ENCODE measurements at places on chromosomes 16 and 17.
A peak's percentile ranks its signal among the peaks of the same experiment; 100 is the strongest.

GRCh38 chr17:67041531-67041930 lies 2.8 kb upstream of the CACNG1 start:
- no peak for DNase-seq

DNA sequence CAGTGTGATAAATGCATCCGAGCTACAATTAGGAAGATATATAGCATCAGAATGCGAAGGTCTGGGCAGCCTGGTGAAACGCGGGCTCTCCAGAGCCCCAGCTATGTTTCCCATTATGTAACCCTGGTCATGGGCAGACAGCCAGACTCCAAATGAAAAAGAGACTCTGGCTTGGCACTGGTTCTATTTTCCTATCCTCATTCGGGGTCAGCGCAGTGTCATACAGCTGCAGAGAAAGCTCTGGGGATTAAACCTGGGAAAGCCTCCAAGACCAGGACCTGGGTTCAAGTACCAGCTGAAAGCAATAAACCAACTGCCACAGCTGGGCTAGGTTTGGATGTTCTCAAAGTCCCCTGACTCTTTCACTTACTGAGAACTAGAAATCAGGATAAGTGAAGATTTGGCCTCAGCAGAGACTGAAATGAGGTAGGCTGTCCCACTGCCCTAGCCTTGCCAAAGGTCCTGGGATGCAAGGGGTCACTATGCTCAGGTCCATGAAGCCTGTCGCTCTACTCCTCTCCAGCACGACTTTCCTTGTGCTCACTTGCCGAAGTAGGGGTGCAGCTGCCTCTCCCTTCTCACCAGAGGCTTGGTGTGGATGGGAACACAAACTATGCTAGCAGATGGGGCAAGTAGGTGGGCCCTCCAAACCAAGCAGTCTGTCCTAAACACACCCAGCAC lies 123.8 kb downstream of the SMG6 start:
- no peak for DNase-seq

- no peak for DNase-seq
Observed at GRCh38 chr17:40588552-40588951, 23.3 kb upstream of the CCR7 start.

- no peak for DNase-seq
Observed at GRCh38 chr16:85363881-85364280, 249.2 kb upstream of the GSE1 start.

- DNase-seq, result peak; percentile 82
Observed at GRCh38 chr16:1363501-1364041, 11.8 kb downstream of the GNPTG start.

DNA sequence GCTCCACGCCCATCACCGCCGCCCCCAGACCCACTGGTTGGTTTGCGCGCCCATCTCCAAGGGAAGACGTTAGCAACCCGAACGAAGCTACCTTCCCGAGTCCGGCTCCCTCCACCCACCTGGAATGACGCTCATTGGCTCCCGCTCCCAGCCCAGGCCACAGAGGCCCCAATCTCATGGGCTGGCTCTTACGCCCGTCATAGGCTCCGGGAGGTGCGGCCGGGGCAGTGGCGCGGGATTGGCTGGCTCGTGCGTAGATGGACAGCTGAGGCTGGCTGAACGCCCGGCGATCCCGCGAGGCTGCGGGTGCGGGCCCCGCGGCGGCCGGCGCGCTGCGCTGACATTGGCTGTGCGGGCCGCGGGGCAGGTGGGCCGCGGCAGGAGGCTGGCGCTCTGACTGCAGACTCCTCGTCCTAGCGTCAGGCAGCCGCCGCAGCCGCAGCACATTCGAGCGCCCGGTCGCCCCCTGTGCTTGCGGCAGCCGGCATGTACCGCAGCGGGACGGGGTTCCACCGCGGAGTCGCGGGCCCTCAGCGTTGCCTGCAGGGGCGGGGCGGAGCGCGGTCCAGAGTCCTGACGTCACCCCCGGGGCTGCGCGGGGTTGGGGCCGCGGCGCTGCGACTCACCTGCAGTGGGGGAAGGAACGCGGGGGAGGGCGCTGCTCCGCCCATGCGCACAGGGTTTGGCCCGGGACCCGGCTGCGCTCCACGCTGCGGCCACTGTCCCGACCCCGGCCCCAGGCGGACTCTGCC lies 453 bp upstream of the MYH10 start:
- peak; percentile 71 for DNase-seq

DNA sequence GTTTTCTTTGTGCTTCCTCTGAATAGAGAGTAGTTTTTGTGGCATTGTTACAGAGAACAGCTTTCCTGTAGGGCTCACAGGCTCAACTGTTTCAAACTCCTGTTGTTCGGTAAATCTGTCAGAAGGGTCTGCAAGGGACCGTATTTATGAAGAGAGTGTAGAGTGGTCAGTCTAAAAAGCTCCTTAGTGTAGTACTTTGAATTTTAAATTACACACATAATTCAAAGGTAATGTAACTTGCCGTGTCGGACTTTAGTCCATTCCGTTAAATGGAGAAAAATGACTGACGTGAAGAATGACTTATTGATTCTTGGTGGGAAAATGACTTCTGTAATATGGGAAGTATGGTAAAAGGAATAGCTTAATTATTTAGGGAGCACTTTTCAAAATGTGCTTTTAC lies 190.9 kb downstream of the WWOX start:
- DNase-seq, result no peak

GRCh38 chr16:77860953-77861352 lies 72.6 kb downstream of the VAT1L start:
- no peak for DNase-seq

DNA sequence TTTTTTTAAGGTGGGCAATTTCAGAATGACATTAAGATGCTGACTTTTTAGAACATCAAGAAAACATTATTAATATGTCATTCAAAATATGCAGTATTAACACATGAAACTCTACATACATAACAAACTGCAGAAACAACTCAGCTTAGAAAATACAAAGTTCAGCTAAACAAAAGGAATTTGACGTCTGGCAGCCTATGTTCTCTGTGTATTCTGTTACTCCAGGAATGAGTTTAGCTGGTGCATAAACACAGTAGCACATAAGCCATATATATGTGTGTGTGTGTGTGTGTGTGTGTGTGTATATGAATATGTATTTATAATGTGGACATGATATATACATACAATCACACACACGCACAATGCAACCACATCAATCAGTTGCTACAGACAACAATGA lies 413.5 kb upstream of the PSMD7 start:
- DNase-seq, result no peak

- DNase-seq, result no peak
Observed at GRCh38 chr16:5215901-5216300, 118.3 kb upstream of the EEF2KMT start.

- DNase-seq, result no peak
Observed at GRCh38 chr16:58205276-58206036, 7.5 kb upstream of the CSNK2A2 start.

GRCh38 chr17:72592242-72592966 lies 471.6 kb downstream of the SOX9 start:
- no peak for DNase-seq

- no peak for DNase-seq
Observed at GRCh38 chr16:31107465-31107867, 720 bp upstream of the BCKDK start.

GRCh38 chr17:7729816-7730215 lies 12.3 kb downstream of the DNAH2 start:
- no peak for DNase-seq

- DNase-seq, result no peak
Observed at GRCh38 chr17:79146562-79146961, 71.9 kb downstream of the ENGASE start.

DNA sequence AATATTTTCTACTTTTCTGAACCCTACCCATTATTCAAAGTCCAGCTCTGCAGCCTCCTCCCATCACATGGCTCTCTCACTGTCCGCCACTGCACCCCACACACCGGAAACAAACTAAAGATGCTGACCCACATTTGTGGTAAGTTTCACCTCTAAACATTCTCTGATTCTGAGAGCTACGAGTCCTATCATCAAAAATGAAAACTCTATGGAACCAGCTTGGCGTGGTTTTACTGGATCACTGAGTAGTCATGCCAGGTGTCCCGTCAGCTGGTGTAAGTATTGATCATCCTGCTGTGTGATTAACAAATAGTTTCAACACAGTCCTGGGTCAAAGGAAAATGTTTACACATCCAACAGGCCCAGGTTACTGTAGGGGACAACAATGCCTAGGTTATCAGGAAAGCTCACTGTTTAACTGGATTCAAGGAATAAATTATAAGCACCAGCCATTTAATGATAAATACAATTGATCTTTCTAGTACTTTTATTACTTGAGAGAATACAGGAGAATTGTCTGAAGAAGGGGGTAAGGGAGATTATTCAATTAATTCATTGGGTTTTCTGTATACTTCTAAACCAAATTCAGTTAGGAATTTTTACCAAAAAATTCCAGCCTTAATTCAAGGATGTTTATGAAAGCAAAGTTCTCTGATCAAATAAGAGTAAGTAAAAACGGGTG lies 33.9 kb downstream of the CYTH1 start:
- DNase-seq, result no peak

- no peak for DNase-seq
Observed at GRCh38 chr16:48244863-48245195, 729 bp downstream of the LONP2 start.

DNA sequence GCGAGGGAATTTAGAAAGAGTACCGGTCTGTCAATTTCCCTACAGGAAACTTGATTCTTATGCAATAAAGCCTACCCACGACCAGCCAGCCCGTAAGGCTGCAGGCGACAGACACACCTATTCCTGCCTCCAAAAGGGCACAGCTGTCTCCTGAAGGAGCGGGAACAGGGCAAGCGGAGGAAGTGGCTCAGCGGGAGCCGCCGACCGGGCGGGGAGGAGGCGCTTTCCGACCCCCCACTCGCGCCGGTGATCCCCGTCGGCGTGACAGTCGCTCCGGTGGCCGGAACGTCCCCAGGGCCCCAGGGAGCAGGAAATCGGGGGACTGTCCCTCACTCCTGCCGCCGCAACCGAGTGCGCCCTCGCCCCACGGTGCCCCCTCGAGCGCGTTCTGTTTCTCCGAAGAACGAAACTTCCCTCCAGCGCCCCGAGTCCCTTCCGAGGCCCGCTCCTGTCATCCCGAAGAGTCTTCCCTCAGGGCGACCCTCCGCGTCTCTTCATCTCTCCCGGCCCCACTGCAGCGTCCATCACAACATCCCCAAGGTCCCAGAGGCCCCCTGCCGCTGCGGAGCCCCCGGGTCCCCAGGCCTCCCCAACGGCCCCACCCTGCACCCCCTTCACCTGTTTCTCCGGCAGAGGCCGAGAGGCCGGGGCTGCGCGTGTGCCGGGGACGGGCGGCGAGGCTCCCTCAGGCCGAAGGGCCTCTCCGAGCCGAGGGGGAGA lies 421 bp downstream of the STAT3 start:
- DNase-seq, result no peak

DNA sequence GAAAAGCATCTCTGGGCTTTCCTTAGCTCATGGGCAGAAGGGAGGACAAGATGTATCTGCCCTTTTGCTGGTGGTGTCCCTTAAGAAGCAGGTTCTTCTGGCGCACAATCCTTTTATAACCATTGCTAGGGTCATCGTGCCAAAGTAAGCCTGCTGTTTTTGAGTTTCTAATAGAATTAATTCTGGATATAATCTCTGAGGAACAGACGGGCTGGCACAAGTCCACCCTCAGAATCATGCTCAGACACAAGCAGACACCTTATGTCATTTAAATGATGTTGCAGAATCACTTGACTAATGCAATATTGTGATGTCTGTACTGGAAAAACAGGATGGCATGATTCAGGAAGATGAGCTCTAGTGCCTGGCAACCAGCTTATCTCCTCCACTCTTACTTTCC lies 18.8 kb upstream of the MMD start:
- DNase-seq, result no peak

DNA sequence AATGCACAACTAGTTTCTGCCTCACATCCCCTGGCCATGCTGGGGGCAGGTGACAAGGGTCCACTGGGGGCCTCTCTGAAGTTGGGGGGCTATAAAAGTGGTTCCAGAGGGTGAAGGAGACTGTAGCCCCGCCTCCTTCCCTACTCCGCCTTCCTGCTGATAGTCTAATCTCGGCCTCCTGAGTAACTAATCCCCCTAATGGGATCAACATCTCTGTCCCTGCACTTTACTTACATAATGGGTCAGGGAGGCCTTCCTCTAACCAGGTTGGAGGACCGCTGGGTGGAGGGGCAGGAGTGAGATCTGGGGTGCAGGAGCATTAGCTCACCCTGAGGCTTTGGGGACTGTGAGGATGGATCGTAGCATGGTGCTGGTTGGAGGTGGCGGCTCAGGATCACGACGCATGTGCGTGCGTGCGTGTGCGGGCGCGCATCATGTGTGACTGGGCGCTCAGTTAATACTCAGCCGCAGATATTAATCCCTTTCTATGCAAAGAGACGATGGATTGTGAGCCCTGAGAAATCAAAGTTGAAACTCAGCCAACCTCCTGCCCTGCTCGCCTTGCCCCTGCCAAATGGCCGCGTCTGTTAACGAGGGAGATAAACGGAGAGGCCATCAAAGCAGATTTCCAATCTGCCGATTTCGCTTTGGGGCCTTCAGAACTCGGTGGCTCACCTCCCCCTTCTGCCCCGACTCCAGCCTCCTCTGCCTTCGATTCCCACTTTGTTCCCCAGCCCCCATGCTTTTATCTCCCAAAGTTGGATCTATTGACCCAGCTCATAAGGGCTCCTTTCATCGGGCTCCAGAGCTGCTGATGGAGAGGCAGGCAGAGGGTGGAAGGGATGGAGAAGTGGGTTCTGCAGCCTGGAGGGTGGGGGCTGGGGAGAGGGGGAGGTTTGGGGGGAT lies 107.3 kb downstream of the SDK2 start:
- no peak for DNase-seq

DNA sequence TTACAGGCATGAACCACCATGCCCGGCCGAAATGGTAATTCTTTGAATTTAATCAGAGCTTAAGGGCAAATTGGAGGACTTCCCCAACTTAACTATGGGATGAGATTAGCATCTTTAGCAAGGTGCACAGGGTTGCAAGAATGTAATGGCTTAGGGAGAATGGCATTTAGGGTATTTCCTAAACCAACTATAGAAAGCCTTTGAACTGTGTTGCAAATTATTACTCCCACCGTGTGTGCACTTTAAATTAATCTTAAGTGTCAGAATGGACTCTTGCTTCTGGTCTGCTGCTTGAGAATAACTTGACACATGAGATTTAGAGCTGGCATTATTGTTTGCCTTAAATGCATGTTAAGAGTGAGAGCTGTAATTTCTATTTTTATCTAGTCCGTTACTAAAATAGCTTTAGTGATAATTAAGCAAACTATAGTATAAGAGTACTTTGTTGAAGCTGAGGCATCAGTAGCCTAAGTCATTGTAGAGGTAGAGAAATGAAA lies 59.8 kb downstream of the TUBD1 start:
- no peak for DNase-seq

GRCh38 chr16:13102401-13102800 lies 201.0 kb downstream of the SHISA9 start:
- DNase-seq, result no peak

GRCh38 chr16:57986196-57986595 lies 14.3 kb downstream of the ZNF319 start:
- DNase-seq, result no peak
